Natural killer cell treated with Interleukin-12 subunit alpha and Interleukin-12 subunit beta and Interleukin-15 and Interleukin-18, amount 100 ng/mL, for 72 hours (primary cell): ENCODE measurements at places on chromosomes 16 and 17. TPM values are rescaled to one million over a fixed set of nuclear protein-coding genes. Genes with fewer than 3 reads are reported as not detected.

Gene PLLP
- 0.67 TPM for total RNA-seq

Gene SCRN2
- total RNA-seq = 18.1 TPM

DNA sequence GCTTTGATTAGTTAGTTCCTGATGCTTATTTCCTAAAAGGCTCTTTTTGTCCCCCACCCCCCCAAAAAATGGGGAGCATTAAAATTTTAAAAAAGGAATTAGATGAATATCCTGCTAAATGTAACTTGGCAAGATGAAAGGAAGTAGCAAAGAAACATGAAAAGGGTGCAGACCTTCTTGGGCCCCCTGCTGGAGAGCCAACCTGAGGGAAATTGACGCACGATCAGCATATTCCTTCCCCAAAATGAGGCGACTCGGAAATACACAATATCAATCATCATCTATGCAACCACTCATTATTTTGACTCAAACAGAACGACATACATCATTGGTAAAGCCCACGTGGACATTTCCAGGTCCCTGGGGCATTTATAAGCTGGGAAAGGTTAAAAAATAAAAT, 59.7 kb downstream of the GRIN2A start:
- H3K36me3 ChIP-seq = no peaks in the 10 kb centered on the region
- H3K4me1 ChIP-seq = no peaks in the 10 kb centered on the region
- peaks cover 24% of the 10 kb centered on the region for H3K27me3 ChIP-seq
- H3K27ac ChIP-seq = no peak overlapping the region
- H3K4me3 ChIP-seq = no peak overlapping the region
- no peak for DNase-seq

DNA sequence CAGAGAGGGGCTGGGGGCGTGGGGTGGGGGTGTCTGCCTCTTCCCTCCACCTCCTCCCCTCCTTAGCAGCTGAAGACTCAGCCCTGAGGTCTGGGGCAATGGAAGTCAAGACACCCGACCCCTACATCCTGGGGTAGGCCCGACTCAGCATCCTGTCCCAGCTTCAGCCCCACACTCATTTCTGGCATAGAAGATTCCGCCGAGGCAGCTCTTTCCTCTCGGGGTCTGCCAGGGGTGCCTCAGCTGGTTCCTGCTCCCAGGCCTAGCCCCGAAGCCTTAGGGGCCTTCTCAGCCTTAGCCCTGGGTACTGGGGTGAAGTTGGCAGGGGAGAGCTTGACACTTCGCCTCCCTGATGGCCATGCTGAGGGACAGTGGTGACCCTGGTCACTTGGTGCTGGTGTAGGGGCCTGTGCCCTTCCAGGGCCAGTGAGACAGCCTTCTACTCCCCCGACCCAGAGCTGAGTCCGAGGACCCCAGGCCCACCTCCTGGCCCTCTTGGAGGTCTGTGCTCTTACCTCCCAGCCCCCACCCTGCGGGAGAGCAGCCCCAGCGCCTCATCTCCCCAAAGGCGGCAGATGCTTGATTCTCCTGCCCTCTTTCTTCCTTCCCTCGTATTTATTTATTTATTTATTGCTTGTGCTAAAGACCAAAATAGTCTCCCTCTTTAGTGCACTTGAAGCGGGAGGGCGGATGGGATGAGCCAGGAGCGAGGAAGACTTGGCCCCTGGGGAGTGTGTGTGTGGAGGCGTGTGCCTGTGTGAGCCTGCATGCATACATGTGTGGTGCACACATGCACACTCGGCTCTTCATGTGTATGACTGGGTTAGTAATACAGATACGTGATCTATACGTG, 42.5 kb downstream of the KCNJ12 start:
- DNase-seq = peak; percentile 46
- H3K27me3 ChIP-seq = no peaks in the 10 kb centered on the region
- H3K27ac ChIP-seq = no peak overlapping the region
- no peaks in the 10 kb centered on the region for H3K4me1 ChIP-seq
- no peak overlapping the region for H3K4me3 ChIP-seq
- H3K36me3 ChIP-seq = no peaks in the 10 kb centered on the region

DNA sequence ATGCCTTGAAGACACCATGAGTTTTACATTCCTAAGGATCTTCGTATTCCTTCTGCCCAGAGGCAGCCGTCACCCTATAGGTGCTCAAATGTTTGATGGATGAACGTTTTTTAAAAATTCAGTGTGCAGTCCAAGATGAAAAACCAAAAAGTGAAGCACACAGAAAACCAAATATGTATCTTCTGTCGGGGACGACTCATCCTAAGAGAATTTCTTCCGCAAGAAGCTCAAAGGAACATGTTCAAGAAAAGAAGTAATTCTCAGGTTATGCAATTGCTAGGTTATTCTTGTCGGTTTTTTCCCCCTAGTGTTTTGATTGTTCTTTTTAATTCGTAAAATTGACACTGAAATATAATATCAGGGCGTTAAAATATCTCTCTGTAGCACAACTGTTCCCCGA, 1.4 kb downstream of the CENPV start:
- no peak for DNase-seq
- no peaks in the 10 kb centered on the region for H3K27me3 ChIP-seq
- H3K4me3 ChIP-seq = peak overlapping the region; percentile 90

GRCh38 chr17:16507918-16508533, 16.0 kb upstream of the LRRC75A start:
- no peak for DNase-seq
- H3K36me3 ChIP-seq = no peaks in the 10 kb centered on the region
- H3K4me3 ChIP-seq = no peak overlapping the region
- H3K4me1 ChIP-seq = no peaks in the 10 kb centered on the region
- no peaks in the 10 kb centered on the region for H3K27me3 ChIP-seq

DNA sequence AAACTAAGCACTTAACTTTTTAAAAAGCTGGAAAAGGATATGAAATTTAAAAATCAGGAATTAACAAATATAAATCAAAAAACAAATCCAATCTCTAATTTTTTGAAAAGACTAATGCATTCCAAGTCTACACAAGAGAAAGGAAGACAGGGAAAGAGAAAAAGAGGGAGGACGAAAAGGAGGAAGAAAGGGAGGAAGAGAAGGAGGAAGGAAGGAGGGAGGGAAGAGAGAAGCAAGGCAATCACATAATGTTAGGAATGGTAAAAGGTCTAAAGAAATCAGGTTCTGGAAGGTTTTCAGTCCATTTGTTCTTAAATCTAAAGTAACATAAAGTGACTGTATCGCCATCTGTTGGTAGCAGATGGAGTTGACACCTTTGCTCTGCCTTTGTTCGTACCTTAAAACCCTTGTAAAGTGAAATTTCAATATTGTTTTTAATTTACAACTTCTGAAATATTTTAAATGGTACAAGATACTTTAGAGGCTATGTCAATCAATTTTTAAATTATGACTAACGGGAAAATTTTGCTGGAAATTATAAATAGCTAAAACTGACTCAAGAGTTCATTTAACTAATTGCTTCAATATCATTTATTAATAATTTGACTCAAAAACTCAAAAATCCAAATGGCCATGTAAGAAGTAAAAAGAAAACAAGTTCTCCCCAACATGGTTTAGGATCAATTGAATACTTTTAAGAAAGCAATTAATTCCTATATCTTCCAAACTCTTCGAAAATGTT, 20.4 kb upstream of the CDYL2 start:
- H3K27me3 ChIP-seq = peaks cover 17% of the 10 kb centered on the region
- peaks cover 3% of the 10 kb centered on the region for H3K4me1 ChIP-seq
- DNase-seq = no peak
